WTC11 (cell line): ENCODE measurements at places on chromosomes 6 and 20. TPM values are rescaled to one million over a fixed set of nuclear protein-coding genes. Genes with fewer than 3 reads are reported as not detected.

REPS1 gene
- 51.0 to 55.1 TPM (median 54.6 TPM) in 3 replicates for total RNA-seq

C20orf141 gene
- not detected in 3 replicates for total RNA-seq

TREML4 gene
- not detected in 3 replicates for total RNA-seq

DNA sequence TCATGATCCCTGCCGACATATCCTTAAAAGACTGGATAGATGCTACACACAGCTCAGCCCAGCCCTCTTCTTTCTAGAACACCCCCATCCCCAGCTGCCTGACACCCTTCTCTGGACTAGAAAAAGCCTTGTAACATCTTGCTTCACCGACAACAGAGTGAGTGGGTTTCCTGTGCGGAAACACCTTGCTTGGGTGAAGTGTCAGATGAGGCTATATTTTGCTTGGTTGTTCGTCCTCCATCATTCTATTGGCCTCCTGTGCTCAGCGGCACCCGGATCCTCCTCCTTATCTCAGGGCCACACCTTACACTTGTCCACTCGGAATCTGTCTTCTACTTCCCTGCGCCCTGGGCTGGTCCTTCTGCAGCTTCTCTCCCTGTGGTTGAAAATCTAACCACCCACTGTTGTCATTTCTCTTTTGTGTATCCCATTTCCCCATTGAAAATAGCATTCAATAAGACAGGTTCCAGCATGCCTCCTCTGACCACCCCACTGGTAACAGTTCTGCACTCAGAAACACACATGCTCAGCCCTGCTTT is 101.3 kb upstream of the MLN start:
- H3K36me3 ChIP-seq, result no peaks in the 10 kb centered on the region
- DNase-seq, result no peak
- peaks cover 5% of the 10 kb centered on the region for H3K27me3 ChIP-seq
- H3K4me3 ChIP-seq, result no peak overlapping the region
- peaks cover 21% of the 10 kb centered on the region for H3K4me1 ChIP-seq

DNA sequence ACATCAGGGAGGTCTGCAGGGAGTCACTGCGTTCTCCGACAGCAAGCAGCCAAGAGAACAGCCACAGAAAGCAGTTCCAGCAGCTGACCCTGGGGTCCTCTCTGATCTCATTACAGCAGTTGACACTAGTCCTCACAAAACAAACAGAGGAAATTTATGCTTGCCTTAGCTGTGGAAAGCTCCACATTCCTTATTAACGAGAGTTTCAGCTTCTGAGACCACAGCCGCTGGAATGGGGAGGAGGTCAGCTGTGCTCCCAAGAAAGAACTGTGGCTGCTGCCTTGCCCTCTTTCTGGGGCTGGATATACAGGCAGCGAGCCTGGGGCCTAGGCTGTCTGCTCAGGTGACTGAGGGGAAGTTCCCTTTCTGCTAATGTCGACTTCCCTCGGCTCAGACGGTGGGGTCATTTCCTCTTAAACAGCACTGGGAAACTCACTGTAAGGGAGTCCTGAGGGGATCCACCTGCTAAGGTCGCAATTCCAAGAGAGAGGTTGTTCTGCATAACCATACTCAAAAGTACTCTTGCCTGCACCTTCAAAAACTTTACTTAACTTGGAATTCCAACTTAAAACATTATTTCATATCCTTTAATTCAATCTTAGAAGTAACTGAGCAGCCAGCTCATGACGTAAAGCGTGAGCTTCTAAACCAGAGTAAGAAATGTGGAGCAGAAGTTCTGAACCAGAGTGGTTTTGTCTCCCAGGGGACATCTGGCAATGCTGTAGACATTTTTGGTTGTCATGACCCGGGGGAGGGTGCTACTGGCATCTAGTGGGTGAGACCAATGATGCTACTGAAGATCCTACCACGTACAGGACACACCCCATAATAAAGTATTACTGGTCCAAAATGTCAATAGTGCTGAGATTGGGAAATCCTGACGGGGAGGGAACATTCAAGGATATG is 80.3 kb downstream of the BACH2 start:
- H3K27ac ChIP-seq, result peak overlapping the region; percentile 61
- no peaks in the 10 kb centered on the region for H3K36me3 ChIP-seq
- H3K4me1 ChIP-seq, result 0 out of 2 replicates have a peak, but pooled peaks cover 7% of the 10 kb centered on the region
- H3K27me3 ChIP-seq, result no peaks in the 10 kb centered on the region
- H3K4me3 ChIP-seq, result no peak overlapping the region

DNA sequence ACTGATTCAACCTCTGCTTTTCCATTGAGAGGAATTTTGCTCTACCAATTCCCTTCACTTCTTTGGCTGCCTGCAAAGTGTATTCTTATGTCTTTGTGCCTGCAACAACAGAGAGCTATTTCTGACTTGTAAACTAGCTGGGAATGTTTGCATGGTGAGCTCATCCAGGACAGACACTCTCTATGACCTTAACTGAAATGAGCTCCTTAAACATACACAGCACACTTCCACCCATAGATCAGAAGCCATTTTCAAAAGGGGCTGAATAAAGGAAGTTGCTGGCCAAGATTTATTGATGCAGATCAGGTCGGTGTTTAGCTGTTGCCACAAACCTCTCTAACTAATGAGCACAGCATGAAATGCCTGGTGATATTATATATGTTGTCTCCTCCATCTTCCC is 377.7 kb downstream of the BTBD9 start:
- H3K27me3 ChIP-seq, result no peaks in the 10 kb centered on the region
- no peak overlapping the region for H3K4me3 ChIP-seq
- H3K4me1 ChIP-seq, result peaks cover 34% of the 10 kb centered on the region
- no peak for DNase-seq
- H3K36me3 ChIP-seq, result no peaks in the 10 kb centered on the region
